Uterine smooth muscle cell (primary cell): ENCODE measurements at places on chromosomes 1 and 21. TPM values are rescaled to one million over a fixed set of nuclear protein-coding genes. Genes with fewer than 3 reads are reported as not detected.

The PLPPR5 gene
- 0.12 and 0.89 TPM in 2 replicates for total RNA-seq

The SMCP gene
- 0.11 TPM in 1 of 2 replicates, not detected in the other for total RNA-seq

The GBP7 gene
- 0.12 TPM in 1 of 2 replicates, not detected in the other for total RNA-seq

The PTPN7 gene
- under 0.01 TPM in 1 of 2 replicates, not detected in the other for total RNA-seq

The TSPEAR gene
- total RNA-seq = not detected in 2 replicates

The PGM1 gene
- total RNA-seq = 68.3 and 109 TPM in 2 replicates

The SYT6 gene
- not detected in 2 replicates for total RNA-seq
